Left lung (tissue), 14 donors: ENCODE measurements at places on chromosomes 16 and 17. TPM values are rescaled to one million over a fixed set of nuclear protein-coding genes. Genes with fewer than 3 reads are reported as not detected.

TBC1D26 gene
- not detected for total RNA-seq

FNDC8 gene
- not detected for total RNA-seq

CCL4 gene
- 6.4 TPM for total RNA-seq

OTOP3 gene
- total RNA-seq = not detected

TBC1D3 gene
- not detected for total RNA-seq

BRIP1 gene
- 3.4 TPM for total RNA-seq
